ENCODE measurements at places on chromosomes 7 and 10. TPM values are rescaled to one million over a fixed set of nuclear protein-coding genes. Genes with fewer than 3 reads are reported as not detected.

GRCh38 chr7:16244469-16244868, 176.9 kb downstream of the CRPPA start:
- no peak overlapping the region for H3K27ac ChIP-seq
- no peaks in the 10 kb centered on the region for H3K27me3 ChIP-seq
- H3K4me3 ChIP-seq: no peak overlapping the region
- DNase-seq: no peak
- no peaks in the 10 kb centered on the region for H3K4me1 ChIP-seq

DNA sequence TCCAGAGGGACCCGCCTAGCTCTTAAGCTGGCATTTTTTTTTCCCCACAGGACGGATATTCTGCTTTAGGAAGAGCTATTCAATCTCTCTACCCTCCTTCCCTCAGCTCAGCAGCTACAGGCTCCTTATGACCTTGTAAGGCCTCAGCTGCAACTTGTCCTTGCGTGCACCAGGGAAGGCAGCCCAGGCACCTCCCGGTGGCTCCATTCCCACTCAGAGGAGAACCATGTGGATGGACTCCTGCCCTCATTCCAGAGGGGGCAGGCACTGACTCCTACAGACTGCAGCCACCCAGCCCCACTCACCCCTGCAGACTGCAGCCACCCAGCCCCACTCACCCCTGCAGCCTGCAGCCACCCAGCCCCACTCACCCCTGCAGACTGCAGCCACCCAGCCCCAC, 73.7 kb downstream of the ITIH5 start:
- H3K27me3 ChIP-seq: no peaks in the 10 kb centered on the region
- H3K27ac ChIP-seq: no peak overlapping the region
- no peak overlapping the region for H3K4me3 ChIP-seq
- DNase-seq: no peak

DNA sequence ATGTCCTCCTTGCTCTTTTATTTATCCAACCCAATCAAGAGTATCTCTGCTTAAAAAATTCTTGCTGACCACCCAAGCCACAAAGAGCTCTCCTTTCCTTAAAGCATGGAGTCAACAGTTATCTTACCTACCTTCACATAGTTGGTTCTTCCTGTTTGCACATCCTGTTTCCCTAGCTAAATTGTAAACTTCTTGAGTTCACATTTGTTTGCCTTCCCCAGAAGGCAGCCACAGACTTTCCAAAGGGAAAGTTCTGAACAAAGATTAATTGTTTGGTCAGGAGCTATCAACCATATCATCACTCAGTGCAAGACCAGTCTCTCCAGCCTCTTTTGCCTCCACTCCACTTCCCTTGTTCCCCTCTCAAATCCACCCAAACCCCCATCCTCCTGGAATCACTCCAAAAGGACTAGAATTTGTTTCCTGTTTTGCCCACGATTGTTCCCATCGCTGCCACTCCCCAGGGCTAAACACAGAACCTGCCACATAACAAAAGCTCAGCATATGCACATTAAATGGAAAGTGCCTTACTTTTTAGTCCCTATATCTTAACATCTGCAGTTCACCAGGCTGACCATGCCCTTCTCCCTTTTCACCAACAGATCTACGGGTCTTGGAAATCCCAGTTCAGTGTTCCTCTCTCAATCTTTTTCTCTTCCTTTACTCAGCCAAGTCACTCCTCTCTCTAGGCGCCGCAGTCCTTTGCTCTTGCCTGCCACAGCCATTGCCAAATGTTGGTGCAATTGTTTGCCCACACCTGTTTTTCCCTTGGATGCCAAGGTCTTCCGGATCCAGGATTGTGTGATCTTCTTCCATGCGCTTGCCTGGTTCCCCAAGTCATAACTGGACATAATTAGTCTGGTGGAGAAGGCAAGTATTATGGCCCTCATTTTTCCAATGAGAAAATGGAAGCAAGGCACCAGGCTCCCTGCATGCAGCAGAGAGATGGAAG, 265.5 kb downstream of the KCNMA1 start:
- no peaks in the 10 kb centered on the region for H3K36me3 ChIP-seq
- H3K4me1 ChIP-seq: peaks cover 16% of the 10 kb centered on the region
- peak; percentile 27 for DNase-seq
- no peaks in the 10 kb centered on the region for H3K27me3 ChIP-seq
- no peak overlapping the region for H3K4me3 ChIP-seq

GRCh38 chr7:158477866-158478265, 109.8 kb downstream of the PTPRN2 start:
- no peak overlapping the region for H3K4me3 ChIP-seq
- no peaks in the 10 kb centered on the region for H3K4me1 ChIP-seq
- H3K27me3 ChIP-seq: no peaks in the 10 kb centered on the region
- DNase-seq: no peak

DNA sequence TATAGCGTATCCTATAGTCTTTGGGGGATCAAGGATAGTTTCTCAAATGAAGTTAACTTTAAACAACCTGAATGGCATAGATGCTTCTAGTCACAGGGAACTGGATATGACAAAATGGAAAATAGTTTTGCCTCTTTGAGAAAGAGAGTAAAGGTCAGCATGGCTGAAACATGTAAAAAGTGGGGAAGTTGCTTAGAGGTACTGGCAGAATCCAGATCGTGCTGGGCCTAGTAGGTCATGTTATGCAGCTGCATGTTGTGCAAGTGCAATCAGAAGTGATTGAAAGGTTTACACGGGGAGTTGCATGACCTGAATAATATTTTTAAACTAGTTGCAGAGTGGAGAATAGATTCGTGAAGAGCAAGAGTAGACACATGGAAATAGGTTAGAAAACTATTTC, 201.1 kb upstream of the HDAC9 start:
- H3K4me1 ChIP-seq: no peaks in the 10 kb centered on the region
- no peak overlapping the region for H3K4me3 ChIP-seq
- H3K27ac ChIP-seq: no peak overlapping the region
- DNase-seq: no peak
- no peaks in the 10 kb centered on the region for H3K36me3 ChIP-seq

The ZMIZ1 gene
- 96.2 TPM for total RNA-seq

The BBIP1 gene
- total RNA-seq: 1.5 TPM
